ENCODE measurements at places on chromosomes 4 and X. TPM values are rescaled to one million over a fixed set of nuclear protein-coding genes. Genes with fewer than 3 reads are reported as not detected.

Gene CDS1
- total RNA-seq = 0.13 TPM

Gene TCEAL5
- total RNA-seq = not detected

Gene MCF2
- 1.7 TPM for total RNA-seq

Gene INTS6L
- total RNA-seq = 6.6 TPM

Gene CCDC160
- not detected for total RNA-seq

Gene MORF4L2
- 495 TPM for total RNA-seq

Gene SPACA5
- not detected for total RNA-seq

Gene XAGE1B
- 15.3 TPM for total RNA-seq

Gene PCDH7
- total RNA-seq = 40.5 TPM

GRCh38 chr4:18021470-18021719 lies 160 bp downstream of the LCORL start:
- no peak for DNase-seq

DNA sequence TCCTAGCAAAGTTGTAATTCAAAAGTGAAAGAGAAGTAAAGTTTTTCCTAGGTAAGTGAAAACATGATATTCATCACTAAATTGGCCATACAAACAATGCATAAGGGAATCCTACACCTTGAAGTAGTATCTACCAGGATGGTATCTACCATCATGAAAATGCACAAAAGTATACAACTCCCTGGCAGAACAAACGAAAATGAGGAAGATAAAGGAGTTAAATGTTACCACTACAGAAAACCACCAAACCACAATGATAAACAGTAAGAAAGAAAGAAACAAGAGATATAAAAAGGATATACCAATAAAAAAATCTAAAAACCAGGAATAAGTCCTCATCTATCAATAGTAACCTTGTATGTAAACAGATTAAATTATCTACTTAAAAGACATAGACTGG lies 26.9 kb downstream of the GK2 start:
- DNase-seq = no peak

- no peak for DNase-seq
Measured at GRCh38 chr4:119227690-119228089, 15.2 kb downstream of the USP53 start.

DNA sequence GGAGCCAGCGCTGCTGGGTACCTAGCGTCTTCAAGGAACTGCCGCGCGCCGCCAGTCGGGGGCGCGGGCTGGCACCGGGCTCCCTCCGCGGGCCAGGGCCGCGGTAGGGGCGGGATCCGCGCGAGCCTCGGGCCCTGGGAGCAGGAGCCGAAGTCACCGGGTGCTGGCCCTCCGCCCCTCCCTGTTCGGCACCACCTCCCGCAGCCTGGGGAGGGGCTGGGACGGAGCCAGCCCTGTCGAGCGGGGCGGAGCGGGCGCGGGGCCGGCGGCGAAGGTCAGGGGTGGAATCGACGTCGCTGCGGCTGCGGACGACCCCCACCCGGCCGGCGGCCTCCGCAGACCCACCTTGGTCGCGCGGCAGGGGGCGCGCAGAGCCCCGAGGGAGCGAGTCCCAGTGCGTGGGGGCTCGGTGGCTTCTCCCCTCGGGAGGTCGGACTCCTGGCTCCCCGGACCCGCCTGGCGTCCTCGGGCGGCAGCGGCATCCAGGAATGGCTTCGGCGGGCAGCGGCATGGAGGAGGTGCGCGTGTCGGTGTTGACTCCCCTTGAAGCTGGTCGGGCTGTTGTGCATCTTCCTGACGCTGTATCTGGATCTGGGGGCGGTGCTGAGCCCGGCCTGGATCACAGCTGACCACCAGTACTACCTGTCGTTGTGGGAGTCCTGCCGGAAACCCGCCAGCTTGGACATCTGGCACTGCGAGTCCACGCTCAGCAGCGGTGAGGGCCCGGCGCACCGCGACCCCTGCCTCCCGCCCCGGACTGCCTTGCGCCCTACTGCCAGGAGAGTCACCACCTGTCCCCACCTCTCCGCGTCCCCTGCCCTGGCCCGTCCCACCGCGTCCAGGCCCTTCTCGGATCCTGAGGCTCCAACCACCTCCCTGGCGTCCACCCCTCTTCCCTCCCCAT lies 50.5 kb upstream of the FAM47C start:
- DNase-seq = peak; percentile 2

DNA sequence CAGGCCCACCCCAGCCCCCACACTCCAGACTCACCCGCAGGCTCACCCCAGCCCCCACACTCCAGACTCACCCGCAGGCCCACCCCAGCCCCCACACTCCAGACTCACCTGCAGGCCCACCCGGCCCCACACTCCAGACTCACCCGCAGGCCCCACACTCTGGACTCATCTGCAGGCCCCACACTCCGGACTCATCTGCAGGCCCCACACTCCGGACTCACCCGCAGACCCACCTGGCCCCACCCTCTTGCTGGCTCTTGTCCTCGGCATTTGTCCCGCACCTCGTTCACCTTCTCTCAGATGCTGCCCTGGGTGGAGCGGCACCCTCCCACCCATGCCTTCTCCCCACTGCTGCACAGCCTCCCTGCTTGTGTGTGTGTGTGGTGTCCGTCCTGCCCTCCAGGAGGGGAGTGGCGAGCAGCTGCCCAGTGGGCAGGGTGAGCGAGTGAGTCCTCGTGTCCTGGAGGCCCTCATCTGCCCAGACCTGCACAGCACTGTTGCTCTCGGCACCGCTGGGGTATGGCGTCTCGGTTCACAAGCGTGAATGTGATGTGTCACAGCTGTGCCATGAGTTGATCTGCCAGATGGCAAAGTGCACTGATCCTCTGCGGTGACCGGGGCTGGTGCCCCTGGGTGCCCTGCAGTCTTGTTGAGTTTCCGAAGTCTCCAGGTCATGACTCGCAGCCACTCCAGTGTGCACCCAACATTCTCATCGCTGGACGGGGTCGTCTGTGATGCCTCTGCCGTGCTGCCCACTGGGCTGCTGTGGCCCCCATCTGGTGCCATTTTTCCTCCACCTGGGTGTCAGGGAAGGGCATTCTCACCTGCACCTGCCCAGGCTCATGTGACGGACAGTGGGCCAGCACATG lies 27.7 kb downstream of the MAEA start:
- no peak for DNase-seq

DNA sequence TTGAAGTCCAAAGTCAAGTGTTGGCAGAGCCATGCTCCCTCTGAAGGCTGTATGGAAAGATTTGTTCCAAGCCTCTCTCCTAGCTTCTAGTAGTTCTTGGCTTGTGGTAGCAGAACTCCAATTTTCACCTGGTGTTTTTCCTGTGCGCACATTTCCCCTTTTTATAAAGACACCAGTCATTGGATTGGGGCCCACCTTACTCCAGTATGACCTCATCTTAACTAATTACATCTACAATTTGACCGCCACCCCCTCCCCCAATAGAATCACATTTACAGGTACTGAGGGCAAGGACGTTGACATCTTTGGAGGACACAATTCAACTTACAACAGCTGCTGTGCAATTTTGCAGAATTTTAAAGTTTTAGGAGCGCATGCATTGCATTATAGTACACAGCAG lies 16.8 kb downstream of the RAB39B start:
- no peak for DNase-seq

DNA sequence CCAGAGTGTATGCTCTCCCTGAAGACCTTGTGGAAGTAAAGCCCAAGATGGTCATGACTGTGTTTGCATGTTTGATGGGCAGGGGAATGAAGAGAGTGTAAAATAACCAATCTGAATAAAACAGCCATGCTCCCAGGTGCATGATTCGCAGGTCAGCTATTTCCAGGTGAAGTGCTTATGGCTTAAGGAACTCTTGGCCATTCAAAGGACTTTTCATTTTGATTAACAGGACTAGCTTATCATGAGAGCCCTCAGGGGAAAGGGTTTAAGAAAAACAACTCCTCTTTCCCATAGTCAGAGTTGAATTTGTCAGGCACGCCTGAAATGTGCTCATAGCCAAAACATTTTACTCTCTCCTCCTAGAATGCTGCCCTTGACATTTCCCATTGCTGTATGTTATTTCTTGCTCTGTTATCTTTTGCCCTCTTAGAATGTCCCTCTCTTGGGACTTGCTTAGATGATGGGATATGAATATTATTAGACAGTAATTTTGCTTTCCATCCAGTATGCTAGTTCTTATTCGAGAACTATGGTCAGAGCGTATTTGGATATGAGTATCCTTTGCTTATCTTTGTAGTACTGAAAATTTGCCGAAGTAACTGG lies 88.6 kb downstream of the PLS3 start:
- no peak for DNase-seq

DNA sequence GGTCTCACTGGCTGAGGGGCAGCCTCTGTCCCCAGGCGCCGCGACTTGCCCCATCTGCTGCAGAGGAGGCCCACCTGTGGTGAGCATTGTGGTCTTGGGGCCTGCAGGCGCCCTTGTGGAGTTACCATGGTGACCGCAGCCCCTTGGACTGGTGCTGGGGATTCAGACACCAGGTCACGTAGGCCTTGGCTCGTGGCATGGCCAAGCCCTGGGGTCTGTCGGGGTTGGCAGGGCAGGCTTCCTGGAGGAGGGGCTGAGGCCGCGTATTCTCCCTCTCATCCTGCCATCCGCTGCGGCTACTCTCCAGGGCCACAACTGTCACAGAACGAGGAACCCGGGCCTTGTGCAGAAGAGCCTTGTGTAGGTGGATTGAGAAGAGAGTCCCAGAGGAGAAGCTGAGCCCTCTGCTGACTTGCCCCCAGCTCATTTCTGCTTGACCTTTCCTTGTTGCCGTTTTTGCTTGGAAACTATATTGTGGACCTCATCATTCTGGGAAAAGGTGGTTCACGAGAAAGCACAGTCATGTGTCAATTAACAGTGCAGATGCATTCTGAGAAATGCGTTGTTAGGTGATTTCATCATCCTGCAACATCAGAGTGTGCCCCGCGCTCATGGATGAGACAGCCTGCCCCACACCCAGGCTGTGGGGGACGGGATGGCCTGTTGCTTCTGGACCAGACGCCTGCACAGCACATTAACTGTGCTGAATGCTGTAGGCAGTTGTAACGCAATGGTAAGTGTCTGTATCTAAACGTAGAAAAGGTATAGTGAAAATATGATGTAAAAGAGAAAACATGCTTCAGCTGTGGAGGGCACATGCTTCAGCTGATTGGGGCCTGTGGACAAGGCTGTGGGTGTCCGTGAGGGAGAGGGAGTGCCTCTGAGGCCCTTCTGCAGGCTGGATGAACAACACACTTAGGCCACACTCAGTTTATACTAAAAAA lies 38.5 kb downstream of the TRMT44 start:
- no peak for DNase-seq

- DNase-seq = no peak
Measured at GRCh38 chr4:7124689-7125442, 57.0 kb upstream of the GRPEL1 start.

GRCh38 chrX:45068569-45068968 lies 132.1 kb downstream of the DIPK2B start:
- no peak for DNase-seq

GRCh38 chr4:71268166-71268565 lies 70.7 kb upstream of the SLC4A4 start:
- no peak for DNase-seq

All from SK-MEL-5 (cell line).